ENCODE measurements at places on chromosomes 16 and 17.

GRCh38 chr17:6872936-6873335, 41.4 kb upstream of the TEKT1 start:
- DNase-seq, result no peak

- DNase-seq, result no peak
Observed at GRCh38 chr17:39569126-39569525, 38.6 kb downstream of the NEUROD2 start.

- no peak for DNase-seq
Observed at GRCh38 chr17:37465069-37465616, 24.5 kb upstream of the DUSP14 start.

DNA sequence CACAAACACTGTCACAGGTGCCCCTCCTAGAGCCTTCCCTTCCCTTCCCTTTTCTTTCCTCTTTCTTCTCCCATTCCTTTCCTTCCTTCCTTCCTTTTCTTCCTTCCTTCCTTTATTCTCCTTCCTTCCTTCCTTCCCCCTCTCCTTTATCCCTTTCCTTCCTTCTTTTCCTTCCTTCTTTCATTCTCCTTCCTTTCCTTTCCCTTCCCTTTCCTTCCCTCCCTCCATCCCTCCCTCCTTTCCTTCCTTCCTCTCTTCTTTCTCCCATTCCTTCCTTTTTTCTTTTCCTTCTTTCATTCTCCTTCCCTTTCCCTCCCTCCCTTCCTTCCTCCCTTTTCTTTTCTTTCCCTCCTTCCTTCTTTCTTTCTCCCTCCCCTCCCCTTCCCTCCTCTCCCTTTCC, 170.0 kb downstream of the ENGASE start:
- DNase-seq, result no peak

- DNase-seq, result no peak
Observed at GRCh38 chr16:4578961-4579530, 22.9 kb downstream of the C16orf96 start.

DNA sequence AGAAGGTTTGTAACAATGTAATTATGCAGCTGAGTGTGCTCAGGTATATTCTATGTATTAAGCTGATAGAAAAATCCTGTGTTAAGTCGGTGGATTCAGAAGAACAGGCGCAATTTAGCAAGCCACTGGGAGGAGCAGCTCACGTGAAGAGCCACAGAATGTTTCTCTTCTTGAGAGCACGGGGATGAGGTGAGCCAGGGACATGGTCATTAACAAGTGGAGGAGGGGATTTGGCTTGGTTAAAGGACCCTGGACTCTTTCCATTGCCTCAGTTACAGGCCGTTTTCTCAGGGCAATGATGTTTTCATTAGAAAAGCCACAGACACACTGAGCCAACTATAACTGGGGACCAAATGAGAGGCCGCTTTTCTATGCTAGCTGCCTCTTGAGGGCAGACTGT, 178.7 kb downstream of the SNX29 start:
- DNase-seq, result no peak

GRCh38 chr17:78105551-78105950, 23.0 kb downstream of the TMC6 start:
- no peak for DNase-seq

DNA sequence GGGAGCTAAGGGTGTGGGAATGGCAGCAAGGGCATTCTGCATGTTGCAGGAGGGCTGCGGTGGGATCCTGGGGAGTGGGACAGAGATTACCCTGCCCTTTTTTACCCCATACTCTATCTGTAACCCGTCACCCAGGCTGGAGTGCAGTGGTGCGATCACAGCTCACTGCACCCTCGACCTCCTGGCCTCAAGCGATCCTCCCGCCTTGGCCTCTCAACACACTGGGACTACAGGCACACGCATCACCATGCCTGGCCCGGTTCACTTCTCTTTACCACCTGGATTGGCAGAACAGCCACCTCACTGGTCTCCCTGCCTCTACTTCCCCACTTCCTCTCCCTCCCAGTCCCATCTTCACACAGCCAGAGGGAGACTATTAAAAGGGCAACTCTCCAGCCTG, 9.5 kb downstream of the ZNF385C start:
- DNase-seq, result no peak

DNA sequence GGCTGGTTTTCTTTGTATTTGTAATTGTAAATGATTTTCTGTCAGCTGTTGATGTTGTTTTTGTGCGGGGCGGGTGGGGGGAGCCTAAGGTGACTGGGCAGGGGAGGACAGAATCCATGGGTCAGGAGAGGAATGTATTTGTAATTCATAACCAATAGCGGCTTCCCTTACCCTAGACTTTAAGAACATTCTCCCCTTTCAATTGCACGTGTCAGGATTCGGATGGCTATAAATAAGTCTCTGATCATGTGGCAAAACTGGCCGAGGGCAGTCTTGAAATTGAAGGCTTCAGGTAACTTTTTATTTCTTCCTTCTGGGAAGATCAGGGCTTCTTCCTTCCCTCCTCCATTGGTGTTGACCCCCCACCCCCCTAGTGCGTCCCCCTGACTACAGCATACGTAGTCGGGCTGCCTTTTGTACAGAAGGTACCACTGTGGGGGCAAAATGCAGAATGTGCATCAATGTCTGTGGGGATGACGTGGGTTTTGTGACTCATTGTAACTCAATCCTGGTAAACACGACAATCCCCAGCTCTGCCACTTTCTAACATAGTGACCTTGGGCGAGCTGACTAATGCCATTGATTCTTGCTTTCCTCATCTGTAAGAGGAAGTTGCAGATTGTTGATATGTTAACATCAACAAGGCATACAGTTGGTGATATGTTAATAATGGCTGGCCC, 16.2 kb downstream of the MARCHF10 start:
- DNase-seq, result no peak

DNA sequence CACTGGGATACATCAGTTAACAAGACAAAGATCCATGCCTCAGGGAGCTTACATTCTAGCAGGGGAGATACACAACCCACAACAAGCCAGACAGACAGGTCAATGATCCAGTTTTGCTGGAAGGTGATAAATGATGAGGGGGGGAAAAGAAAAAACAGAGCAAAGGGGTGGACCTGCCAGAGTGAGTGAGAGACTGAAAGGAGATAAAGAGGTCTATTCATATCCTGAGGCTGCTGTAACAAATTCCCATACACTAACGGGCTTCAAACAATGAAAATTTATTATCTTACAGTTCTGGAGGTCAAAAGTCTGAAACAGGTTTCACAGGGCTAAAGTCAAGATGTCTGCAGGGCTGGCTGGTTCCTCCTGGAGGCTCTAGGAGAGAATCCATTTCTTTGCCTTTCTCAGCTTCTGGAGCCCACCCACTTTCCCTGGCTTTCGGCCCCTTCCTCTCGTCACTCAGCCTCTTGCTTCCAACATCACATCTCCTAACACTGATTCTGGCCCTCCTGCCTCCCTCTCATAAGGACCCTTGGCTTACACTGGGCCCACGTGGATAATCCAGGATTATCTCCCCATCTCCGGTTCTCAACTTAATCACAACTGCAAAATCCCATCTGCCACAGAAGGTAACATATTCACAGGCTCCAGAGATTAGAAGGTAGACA, 81.5 kb downstream of the GAS7 start:
- no peak for DNase-seq

DNA sequence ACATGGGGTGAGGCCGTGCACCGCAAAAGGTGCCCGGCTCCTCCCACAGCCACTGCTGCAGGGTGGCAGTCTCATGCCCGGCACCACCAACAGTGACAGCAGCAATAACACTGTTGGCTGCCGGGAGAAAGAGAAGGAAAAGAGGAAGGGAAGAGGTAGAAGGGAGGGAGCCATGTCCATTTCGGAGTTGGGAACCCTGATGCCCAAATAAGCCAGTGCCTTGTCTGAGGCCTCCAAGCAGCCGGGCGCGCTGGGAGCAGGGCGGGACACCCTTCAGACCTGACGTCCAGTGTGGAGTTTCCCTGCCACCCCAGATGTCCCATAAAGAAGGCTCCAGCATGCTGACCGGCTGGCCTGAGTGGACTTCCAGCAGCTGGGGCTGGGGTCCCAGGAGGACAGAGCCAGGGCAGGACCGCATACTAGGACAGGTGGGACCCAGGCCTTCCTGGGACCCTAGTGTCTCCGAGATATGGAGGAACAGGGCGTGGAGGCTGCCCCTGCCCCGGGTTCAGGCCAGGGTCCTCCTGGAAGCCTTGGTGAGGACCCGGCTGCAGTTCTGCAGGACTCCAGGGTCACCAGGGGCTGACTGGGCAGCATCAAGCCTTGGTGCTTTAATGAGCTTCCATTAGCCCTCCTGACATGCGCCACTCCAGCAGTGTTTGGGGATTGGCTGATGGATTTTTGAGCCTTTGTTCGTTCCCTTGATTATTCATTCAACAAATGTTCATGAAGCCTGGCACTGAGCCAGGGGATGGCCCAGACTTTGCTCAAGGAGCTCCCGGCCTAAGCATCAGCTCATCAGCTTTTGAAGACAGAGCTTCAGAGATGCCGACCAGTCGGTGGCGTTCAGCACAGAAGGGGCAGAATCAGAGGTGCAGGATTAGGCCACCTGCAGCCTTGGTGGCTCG, 223.6 kb upstream of the CIBAR2 start:
- DNase-seq, result no peak

DNA sequence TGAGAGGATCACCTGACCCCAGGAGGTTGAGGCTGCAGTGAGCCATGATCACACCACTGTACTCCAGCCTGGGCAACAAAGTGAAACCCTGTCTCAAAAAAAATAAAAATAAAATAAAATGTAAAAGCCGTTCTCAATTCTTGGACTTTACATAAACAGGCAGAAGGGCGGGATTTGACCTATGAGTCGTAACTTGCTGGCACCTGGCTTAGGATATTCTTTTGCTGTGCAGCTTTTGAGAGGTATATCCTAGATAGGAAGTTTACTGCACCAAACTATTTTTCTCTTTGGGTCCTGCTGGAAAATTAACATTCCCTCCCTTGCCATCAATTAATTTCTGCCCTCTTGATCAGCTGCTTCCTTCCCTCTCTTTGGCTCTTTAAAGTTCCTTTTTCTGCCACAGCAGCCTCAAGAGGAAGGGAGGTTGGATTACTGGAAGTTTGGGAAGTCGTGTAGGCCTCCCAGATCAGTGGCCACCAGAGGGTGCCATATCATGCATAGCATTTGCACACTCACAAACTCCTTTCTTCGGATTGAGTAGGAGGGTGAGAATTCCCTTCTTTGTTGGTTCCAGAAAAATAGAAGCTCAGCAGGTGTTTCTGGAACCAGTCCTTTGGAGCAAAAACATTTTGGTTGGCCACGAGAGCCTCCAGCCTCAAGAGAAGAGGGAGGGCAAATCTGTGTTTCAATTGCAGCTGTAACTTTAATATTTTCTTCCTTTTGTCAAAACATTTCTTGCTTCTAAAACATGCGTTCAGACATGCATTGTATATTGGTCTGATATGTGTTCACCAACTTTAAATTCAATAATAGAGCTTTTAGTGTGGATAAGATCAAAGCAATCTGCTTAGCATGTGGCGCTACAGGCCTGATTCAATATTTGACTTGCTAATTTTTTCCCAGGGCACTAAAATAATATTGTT, 147.3 kb downstream of the CCDC182 start:
- no peak for DNase-seq

- no peak for DNase-seq
Observed at GRCh38 chr17:57099165-57099564, 14.1 kb downstream of the AKAP1 start.
